ENCODE measurements at places on chromosomes 7 and 10. TPM values are rescaled to one million over a fixed set of nuclear protein-coding genes. Genes with fewer than 3 reads are reported as not detected.
A peak's percentile ranks its signal among the peaks of the same experiment; 100 is the strongest.

Gene LDB3
- total RNA-seq: 0.06 TPM

- DNase-seq: peak; percentile 71
Measured at GRCh38 chr10:68598978-68599770, 39.0 kb downstream of the TET1 start.

DNA sequence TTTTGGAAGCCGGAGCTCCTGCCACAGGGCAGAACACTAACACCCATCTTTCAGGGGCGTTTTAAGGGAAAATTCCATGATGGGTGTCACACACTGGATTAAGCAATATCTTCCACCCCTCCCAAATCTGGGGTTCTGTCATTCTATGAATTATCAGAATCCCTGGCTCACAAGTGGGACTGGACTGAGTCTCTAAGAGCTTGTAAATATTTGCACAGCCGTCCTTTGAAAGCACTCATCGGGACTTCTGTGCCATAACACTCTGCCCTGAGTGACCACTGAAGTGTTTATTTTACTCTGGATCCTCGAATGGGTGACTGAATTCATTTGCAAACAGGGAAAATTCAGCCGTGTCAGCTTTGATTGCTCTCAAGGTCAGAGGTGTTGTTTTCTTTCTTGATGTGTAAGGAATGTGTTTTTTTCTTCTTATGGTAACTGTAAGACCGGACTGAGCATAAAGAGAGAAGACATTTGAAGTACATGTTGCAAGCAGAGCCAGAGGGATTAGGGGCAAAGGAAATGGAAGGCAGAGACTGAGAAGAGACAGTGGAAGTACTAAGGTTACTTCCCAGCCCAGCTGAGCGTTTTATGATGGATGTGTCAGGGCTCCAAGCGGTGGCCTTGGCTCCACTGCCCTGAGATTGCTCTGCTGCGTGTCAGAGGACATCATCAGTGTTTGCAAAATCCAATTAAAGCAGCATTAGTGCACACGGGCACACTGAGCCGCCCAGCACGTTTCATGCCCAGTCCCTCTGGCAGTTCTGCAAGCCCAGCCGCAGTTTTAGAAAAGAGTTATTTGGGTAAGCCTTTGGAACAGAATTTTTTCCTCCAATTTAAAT, 17.7 kb upstream of the GTPBP4 start:
- DNase-seq: peak; percentile 51

DNA sequence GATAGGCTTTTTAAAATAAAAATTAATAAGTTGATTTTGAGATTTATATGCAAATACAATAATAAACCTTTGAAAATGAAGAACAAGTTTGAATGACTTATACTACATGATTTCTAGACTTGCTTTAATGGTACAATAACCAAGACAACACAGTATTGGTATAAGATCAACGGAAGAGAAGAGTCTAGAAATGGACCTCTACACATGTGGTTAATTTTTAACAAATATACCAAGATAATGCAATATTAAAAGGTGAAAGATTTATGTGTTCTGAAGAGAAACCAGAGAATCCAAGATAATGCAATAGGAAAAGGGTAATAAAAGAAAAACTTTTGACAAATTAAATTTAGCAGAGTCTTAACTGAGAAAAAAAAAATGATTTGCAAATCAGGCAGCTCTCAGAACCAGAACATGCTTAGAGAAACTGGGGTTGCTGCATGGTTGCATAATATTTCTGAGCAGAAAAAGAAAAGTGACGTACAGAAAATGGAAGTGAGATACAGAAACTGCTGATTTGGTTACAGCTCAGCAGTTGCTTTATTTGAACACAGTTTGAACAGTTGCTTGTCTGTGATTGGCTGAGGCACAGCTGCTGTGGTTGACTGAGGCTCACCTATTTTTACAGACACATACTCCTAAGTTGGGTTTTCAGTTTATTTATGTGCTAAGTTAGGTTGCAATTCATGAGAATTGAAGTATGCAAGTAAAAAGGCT, 365.9 kb downstream of the CRPPA start:
- no peak for DNase-seq

DNA sequence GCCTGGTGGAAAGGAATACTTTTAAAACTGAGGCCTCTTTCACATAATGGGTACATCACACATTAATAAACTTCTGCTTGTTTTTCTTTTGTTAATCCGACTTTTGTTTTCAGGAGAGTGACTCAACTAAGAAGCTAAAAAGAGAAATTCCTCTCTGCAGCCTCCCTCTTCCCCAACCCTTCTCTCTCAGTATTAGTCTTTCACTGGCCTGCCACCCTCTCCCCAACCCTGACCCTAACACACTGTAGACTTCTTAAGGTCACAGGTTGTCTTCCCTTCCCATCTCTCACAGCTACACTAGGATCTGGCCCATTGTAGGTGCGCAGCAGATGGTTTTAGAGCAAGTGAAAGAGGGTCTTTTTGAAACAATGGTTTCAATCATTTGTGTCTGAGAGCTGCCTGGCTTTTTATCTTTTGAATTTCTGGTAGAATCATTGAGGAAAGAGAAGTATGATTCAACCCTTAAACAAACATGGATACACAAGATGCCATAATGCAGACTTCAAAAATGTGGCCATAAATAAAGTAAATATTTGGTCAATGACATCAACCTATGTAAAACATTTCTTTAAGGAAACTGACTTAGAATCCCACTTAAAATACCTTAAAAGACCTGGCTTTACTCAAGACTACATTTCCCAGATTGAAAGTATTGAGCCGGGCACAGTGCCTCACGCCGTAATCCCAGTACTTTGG, 17.9 kb upstream of the FFAR4 start:
- DNase-seq: no peak
